Cardiac muscle cell (in vitro differentiated cells and primary cell): ENCODE measurements at places on chromosomes 6 and 20. TPM values are rescaled to one million over a fixed set of nuclear protein-coding genes. Genes with fewer than 3 reads are reported as not detected.
A peak's percentile ranks its signal among the peaks of the same experiment; 100 is the strongest.

DNA sequence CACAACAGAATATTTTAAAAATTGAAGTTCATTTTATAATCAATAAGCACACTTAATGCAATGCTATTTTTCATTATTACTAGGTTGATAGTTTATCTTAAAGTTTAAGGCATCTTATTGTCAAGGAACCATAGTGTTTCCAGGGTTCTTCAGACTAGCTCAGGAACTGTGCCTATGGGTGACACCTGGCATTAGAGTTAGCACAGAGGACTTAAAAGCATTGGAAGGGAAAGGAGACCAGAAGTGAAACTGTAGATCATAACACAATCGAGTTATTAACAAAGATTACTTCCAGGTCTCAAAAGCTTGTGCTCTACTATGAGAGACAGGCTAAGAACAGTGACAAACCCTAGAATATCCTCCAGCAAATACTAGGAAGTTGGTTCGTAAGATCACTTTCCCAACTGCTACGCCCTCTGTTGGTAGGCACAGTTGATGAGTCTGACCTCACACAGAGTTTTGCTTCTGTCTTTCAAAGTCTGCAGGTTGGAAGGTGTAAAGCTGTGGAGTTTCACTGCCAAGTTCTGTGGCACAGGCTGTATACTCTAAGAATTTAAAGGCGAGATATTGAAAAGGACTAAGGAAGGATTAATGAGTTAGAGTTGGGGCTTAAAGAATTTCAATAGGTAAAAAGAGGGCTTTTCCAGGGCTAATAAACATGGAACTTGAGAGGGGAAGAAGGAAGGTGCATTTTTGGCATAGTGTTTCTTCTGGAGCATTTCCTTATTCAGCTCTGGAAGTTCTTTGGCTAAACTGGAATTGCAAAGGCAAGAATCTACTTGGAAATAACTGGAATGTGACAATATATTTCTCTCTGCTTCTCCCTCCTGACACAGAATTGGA lies 531.3 kb upstream of the JAG1 start:
- peak; percentile 84 for DNase-seq

GRCh38 chr6:144338474-144338873 lies 53.3 kb downstream of the UTRN start:
- DNase-seq = no peak

GRCh38 chr20:61976263-61976643 lies 89.4 kb downstream of the TAF4 start:
- DNase-seq = no peak

DNA sequence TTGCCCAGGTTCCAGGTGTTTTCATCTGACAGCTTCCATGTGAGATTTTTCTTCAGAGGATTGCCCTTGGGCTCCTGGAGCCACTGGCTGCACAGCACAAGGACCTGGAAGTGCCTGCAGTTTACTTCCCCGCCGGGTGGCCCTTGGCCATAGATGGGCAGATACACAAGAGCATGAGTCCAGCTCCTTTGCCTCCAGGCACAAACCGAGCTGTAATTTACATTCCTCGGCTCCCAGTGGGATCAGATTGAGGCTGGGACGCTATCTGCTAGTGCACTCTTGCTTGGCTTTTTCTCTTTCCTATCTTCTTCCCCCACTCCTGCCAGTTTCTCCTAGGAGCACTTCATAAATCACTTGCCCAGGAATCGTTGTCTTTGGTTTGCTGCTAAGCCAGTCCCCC lies 85.4 kb upstream of the RALY start:
- DNase-seq = no peak

- DNase-seq = peak; percentile 46
Observed at GRCh38 chr6:109000289-109000688, 94.4 kb downstream of the SESN1 start.

- no peak for DNase-seq
Observed at GRCh38 chr6:53399027-53399344, 50.2 kb upstream of the ELOVL5 start.

The RNF182 gene
- 0.45 and 1.1 TPM in 2 replicates for polyA plus RNA-seq

DNA sequence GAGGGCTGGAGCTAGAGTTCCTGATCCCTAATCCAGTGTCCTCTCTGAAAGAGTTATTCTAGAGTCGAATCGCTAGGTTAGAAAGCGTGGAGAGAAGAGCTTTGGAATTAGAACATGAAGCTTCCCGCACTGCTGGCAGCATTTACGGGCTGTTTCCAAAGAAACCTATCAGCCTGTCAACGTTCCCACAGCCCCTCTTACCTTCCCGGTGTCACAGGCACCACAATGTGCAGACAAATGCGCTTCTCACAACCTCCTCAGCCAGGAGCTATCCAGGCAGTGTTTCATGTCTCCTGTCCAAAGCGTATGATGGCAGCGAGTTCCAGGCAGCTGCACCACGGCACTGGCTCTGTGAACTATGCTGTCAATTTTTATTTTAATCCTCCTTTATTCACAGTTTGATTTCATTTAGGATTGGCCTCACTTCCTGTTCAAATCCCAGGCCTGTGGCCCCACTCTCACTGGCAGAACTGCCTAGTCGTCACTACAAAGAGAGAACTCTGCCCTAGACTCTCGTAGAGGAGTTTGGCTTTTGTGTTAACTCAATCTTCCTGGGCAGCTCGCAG lies 322.8 kb upstream of the SOX4 start:
- DNase-seq = peak; percentile 3

The DNMT3B gene
- 10.2 and 14.8 TPM in 2 replicates for polyA plus RNA-seq

The KIF13A gene
- polyA plus RNA-seq = 39.1 and 65.2 TPM in 2 replicates

The ISM1 gene
- 0.59 TPM in 1 of 2 replicates, not detected in the other for polyA plus RNA-seq
